ENCODE measurements at places on chromosomes 1 and 21. TPM values are rescaled to one million over a fixed set of nuclear protein-coding genes. Genes with fewer than 3 reads are reported as not detected.

- no peaks in the 10 kb centered on the region for H3K27me3 ChIP-seq
- H3K4me1 ChIP-seq: no peaks in the 10 kb centered on the region
- DNase-seq: no peak
- H3K4me3 ChIP-seq: no peak overlapping the region
Observed at GRCh38 chr1:192969091-192969490, 90.1 kb downstream of the UCHL5 start.

GRCh38 chr1:193111641-193112090 lies 6.5 kb upstream of the GLRX2 start:
- H3K36me3 ChIP-seq: no peaks in the 10 kb centered on the region
- no peaks in the 10 kb centered on the region for H3K27me3 ChIP-seq
- peaks cover 7% of the 10 kb centered on the region for H3K4me1 ChIP-seq
- DNase-seq: no peak

- H3K27ac ChIP-seq: no peak overlapping the region
- no peaks in the 10 kb centered on the region for H3K27me3 ChIP-seq
- no peaks in the 10 kb centered on the region for H3K36me3 ChIP-seq
Observed at GRCh38 chr1:197388801-197389200, 120.7 kb downstream of the CRB1 start.

DNA sequence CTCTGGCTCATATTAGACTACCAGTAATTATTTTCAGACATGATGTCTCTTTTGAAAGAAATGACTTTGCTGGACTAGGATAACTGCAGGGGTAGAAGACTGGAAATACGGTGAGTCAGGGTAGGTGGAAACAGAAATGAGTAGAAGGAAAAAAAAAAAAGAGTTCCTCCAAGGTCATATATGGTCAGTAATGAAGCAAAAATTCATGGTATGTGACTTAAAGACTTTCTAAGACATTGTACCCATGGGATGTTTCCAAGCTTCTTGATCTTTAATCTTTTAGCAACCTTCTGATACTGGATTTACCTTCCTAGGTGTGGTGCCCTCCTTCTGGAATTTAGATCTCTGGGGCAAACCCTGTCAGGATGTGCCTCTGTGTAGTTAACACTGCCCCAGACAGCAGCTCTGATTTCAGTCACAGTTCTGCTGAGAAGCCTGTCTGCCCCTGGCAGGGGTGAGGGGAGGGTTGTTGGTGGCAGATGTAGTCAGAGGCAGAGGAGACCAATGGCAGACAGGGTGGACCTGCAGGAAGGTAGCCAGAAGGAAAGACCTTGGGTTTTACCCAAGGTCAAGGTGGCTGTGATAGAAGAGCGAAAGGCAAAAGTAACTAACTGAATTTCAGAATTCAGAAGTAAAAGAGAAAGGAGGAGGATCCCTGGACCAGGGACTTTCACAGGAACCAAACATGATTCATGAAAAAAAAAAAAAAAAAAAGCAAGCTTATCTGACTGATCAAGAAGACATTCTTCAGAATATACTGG lies 44.1 kb upstream of the BCL10 start:
- H3K27me3 ChIP-seq: no peaks in the 10 kb centered on the region
- H3K4me3 ChIP-seq: no peak overlapping the region
- DNase-seq: no peak
- peaks cover 2% of the 10 kb centered on the region for H3K4me1 ChIP-seq

DNA sequence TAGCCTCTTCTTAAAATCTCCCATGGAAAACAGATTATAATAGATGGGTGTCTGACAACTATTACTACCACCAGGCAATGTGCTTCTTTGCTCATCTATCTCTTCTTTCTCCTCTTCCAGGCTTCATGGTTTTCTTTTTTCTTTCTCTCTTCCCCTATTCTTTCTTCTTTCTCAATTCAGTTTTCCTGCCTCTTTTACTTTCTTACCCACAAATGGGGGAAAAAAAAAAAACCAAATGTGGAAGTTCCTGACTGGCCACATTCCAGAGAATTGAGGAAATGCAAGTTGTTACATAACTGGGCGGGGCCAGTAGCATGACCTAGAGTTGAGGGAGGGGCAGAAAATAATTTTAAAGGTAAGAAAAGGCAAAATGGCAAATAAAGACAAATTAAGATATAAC lies 10.9 kb upstream of the SMG7 start:
- no peak for DNase-seq
- no peaks in the 10 kb centered on the region for H3K27me3 ChIP-seq
- H3K36me3 ChIP-seq: no peaks in the 10 kb centered on the region
- H3K4me1 ChIP-seq: peaks cover 2% of the 10 kb centered on the region

DNA sequence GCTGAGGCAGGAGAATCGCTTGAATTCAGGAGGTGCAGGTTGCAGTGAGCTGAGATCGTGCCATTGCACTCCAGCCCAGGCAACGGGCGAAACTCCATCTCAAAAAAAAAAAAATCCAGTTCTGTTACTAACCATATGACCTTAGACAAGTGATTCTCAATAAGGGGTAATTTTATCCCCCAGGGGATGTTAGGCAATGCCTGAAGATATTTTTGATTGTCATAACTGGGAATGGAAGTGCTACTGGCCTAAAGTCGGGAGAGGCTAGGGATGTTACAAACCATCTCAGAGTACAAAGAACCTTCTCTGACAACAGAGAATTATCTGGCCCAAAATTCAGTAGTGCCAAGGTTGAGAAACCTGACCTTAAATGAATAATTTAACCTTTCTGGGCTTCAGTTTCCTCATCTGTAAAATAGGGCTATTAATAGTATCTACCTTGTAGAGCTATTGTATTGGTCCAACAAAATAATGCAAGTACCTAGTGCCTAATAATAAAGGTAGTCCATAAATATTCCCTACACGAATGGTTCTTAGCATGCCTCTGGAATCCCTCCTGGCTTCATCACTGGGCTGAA lies 5.8 kb upstream of the LMNA start:
- no peaks in the 10 kb centered on the region for H3K27me3 ChIP-seq
- H3K36me3 ChIP-seq: no peaks in the 10 kb centered on the region
- no peak for DNase-seq
- H3K4me1 ChIP-seq: peaks cover 14% of the 10 kb centered on the region
- H3K4me3 ChIP-seq: no peak overlapping the region

ALX3 gene
- not detected for total RNA-seq

BACH1 gene
- 40.3 TPM for total RNA-seq
